Activated CD8-positive, alpha-beta T cell treated with anti-CD3 and anti-CD28 coated beads for 36 hours (primary cell): ENCODE measurements at places on chromosomes 7 and 10.

DNA sequence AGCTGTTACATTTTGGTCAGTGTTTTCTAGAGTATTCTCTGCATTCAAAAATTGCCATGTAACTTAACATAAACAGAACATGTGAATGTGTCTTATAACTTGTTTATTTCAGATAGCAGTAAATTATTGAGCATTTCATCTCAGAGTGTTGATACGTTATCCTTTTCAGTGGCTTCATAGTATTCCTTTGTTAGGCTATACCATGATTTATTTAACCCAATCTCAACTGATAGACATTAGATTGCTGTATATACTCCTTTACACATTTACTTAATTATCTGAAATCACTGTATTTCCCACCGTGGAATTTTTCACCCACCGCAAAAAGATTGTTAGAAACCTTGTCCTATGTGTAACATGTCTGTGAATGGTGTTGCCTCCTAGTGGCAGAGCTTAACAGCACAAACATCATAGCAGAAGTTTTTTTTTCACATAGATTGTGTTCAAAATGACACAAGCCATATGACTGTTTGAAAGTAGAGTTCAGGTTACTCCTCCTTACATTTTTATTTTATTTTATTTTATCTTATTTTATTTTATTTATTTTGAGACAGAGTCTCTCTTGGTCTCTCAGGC lies 21.4 kb downstream of the SLF2 start:
- no peak for DNase-seq

- peak; percentile 39 for DNase-seq
Measured at GRCh38 chr7:158710651-158711102, 6.1 kb upstream of the NCAPG2 start.

DNA sequence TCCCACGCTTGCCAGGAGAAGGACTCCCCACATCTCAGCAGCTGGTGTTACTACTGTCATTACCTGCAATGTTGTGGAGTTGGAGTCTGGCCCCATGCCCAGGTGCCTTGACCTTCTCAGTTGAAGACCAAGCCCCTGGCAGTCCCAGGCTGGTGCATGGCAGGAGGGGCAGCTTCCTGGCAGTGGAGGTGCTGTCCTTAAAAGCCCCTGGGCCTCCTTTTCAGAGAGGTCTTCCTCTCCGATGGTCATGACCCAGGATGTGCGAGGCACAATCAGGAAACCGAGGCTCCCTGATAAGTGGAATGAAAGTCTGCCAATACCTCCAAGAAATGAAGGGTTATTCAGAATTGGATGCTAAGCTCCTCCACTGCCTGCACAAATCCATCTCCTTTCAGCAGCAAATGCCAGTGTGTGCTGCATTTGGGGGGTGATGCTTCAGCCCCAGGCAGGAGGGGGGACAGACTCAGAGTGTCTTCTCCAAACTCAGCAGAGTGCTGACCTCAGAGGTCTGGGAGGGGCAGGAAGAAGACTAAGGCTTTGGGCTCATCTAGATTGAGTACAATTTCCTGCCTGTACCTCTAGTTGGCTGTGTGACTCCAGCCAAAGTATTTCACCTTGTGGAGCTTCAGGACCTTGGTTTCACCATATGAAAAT lies 97.0 kb upstream of the DDC start:
- peak; percentile 45 for DNase-seq

DNA sequence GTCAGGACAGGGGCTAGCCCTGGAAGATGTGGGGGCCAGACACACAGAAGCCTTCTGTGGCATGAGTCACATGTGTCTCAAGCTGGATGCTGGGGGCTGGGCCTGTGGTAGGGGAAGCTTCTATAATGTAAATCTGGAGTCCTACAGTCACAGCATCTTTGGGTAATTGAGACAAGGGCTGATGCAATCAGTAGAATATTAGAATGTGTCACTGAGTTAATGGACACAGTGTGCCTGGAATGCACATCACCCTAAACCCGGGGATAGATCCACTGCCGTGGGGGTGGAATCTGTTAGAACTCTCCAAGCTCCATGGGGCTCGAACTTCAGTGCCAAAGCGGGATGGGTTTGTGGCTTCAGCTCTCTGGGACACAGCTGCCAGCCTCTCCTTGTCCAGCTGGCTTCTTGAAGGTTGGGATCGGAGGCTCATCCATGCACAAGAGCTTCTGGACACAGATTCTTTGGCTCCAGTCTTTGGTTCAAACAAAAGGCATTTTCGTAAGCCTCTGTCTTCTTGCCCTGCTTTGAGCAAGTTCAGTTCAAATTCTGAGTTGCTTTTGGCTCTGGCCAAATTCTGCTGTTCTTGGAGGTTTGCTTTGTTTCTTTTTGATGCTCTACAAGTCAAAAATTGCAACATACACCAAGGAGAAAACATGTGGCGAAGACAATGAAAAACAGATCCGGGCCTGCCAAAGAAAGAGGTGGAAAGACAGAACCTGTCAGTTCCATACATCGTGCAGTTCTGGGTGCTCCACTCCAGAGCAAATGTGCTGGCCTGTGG lies 194.8 kb upstream of the ZNF32 start:
- peak; percentile 27 for DNase-seq

DNA sequence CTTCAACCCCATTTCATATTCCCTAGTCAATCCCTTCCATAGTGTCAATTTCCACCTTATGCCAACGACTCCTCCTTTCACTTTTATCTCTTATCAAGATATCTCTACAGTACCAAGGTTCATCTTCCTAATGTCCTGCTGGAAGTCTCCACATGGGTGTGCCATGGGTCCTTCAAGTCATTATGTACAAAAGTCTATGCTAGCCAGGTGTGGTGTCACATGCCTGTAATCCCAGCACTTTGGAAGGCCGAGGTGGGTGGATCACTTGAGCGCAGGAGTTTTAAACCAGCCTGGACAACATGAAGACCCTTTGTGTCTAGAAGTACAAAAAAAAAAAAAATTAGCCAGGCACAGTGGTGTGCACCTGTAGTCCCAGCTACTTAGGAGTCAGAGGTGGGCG lies 47.6 kb downstream of the PRTFDC1 start:
- DNase-seq = no peak

DNA sequence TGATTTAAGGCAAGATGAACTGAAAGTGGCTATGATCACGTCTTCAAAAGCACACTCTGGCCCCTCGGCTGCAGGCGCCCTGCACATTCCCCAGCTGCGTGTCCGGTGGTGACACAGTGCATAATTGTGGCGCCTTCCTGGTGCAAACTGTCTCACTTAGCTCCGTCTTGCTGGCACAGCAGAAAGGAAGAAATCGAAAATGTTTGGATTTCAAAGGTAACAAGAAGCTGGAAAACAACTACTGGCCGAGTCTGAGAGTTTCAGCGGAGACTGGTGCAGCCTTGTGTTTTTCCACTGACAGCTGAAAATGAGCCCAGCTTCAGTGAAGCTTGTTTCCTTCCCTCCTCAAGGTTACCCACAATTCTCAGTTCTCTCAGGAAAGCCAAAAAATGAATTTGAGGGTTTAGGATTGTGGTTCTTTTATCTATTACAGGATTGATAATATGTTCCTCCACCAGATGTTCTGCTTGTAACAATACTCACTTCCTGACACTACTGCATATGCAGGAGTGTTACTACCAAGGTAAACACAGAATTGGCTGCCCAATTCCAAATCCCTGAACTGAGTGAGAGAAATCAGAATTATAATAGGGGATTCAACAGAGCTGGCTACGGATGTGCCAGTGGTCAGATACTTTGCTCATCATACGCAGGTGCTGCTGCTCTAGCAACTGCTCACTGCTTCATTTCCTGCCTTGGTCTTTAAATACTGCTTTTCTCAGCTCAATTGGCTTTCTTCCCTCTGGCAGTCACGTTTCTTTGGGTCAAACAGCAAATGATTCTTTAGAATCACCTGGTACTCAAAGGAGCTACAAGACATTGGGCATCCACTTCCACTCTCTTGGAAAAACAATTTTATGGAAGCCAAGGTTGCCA lies 63.7 kb downstream of the TRUB1 start:
- DNase-seq = no peak

- no peak for DNase-seq
Measured at GRCh38 chr7:44754802-44755697, 6.4 kb downstream of the ZMIZ2 start.

DNA sequence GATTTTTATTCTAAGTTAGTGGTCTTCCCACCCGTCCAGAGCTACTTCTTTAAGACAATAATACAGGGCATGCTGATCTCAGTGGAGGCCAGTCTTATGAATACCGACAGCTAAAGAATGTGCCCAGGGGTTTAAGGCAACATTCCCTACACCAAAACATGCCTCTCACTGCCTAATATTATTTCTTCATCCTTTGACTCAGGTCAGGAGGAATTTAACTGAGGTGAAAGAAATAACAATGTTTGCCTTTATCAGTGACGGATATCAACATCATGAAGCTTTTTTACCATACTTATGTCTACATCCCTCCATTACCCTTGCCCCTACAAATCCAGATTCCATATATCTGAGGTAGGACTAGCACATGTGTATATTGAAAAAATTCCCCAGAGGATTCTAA lies 33.3 kb upstream of the TES start:
- DNase-seq = no peak

- no peak for DNase-seq
Measured at GRCh38 chr7:47782792-47783191, 165.5 kb downstream of the PKD1L1 start.
